ENCODE measurements at places on chromosomes 16 and 17.

DNA sequence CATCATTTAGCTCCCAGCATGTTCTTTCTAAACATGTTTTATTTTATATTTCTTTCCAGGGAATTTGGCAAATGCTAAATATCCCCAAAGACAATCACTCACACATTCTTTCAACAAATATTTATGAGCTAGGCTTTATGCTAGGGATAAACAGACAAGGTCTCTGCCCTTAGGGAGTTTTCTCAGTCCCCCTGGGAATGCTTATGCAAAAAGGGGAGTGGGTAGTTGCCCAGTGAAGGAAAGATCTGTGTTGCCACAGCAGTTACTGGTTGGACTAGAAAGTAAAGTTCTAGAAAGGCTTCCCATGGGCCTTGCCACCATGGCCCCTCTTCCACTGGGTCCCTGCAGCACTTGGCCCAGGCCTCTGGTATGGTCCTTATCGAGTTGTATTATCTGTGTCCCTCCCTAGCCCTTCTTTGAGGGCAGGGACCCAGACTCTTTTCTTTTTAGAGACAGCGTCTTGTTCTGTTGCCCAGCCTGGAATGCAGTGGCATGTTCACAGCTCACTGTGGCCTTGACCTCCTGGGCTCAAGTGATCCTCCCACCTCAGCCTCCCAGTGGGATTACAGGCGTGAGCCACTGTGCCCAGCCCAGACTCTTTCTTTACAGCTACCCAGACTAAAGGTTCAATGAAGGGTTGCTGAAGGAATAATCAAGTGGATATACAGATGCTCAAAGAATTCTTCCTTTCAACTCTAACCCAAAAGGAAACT, 78.0 kb downstream of the YPEL2 start:
- DNase-seq: no peak

DNA sequence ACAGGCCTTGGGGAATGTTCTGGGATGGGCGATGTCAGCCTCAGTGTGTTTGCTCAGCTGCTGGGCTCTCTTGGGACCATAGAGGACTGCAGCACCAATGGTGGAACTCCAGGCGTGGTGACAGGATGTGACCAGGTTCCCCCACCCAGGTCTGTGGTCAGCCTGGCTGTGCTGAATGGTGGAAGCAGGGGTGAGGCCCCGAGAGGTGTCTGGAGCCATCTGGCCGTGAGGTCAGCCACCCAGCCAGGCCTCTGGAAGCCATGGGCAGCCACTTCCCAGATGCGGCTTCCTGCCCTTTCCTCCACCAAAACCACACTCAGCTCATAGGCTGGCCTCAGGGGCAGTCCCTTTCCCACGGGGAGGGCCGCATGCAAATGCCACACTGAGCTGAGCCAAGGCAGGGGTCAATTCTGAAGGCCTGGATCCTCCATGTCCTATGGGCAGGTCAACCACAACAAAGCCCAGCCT, 7.8 kb upstream of the MAPK7 start:
- DNase-seq: no peak

GRCh38 chr16:49596648-49597291, 223.2 kb downstream of the C16orf78 start:
- no peak for DNase-seq

GRCh38 chr17:81923302-81924260, 4.0 kb downstream of the MAFG start:
- DNase-seq: no peak

DNA sequence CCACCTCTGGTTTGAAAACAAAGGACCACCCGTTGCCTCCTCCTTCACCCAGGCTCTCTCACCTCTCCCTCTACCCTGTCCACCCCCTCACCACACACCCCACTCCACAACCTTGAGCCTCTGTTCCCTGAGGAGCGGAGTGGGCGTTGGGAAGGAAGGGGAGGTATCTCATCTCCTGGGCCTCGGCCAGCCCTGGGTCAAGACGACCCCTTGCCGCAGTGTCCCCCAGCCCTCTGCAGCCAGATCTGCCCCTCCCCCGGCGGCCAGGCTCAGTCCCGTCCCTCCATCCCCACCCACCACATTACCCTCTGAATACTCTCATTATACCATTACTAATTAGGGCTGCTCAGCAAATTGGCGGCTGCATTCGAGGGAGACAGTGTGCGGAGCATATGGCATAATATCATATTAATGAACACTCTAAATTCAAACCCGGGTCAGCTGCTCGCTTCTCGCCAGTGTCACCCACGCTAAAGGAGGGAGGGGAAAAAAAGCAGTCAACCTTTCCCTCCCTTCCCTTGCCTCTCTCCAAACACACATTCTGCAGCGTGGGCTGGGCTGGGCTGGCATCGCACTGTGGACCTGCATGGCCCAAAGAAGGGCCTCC, 123.2 kb upstream of the LHX1 start:
- DNase-seq: no peak

- no peak for DNase-seq
These were observed 383 bp downstream of the ZNF598 start for GRCh38 chr16:2009164-2009711.

DNA sequence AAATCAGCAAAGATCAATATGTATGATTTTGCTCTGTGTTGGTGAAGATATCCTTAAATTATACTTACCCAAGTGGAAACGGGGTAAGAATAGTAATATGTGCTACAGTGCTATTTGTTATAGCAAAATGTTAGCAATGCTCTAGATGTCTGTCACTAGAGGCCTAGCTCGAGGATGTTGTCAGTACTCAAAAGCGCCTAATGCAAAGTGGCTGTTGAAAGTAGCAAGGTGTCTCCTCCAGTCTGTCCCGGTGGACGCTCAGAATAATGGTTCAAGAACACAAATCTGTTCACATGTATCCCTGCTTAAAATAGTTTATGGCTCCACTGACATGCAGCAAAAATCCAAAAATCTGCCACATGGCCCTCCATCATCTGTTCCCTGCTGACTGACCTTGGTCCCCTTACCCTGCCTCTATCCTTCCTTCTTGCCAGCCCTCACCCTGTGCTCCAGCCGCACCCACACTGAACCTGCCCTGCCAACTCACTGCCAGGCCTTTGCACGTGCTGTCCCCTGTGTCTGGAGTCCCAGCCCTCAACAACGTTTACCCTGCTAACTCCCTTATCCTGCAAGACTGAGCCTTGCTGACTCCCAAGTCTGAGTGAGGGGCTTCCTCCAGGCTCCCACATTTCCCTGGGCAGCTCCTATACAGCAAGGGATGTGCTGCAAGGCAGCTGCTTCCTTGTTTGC, 9.6 kb upstream of the RNF112 start:
- DNase-seq: no peak

GRCh38 chr17:47685556-47686275, 8.2 kb upstream of the TBKBP1 start:
- no peak for DNase-seq

DNA sequence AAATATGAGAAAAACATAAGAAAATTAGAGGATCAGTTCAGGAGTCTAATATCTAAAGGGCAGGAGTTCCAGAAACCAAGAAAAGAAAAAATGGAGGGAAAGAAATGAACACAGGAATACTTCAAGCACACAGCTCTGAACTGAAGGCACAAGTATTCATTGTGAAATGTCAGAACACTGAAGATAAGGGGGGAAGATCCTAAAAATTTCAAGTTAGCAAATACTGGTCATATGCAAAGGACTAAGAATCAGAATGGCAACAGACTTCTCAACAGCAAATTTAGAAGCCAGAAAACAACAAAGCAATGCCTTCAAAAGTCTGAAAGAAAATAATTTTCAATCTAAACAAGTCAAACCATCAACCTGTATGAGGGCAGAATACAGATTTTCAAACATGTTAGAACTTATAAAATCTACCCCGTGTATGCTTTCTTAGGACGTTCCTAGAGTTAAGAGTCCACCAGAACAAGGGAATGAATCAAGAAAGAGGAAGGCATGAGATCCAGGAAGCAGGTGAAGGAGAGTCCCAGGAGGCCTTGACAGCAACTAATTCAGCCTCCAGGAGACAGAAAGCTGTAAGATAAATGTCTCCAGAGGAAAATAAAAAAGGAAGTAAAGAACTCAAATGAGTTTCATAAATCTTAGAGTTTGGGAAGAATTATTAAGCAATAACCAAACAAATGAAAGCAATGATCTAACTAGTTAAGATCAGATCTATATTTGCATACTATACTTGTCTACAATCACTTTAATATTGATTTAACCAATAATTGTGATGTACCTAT, 2.8 kb downstream of the BRD7 start:
- DNase-seq: no peak

DNA sequence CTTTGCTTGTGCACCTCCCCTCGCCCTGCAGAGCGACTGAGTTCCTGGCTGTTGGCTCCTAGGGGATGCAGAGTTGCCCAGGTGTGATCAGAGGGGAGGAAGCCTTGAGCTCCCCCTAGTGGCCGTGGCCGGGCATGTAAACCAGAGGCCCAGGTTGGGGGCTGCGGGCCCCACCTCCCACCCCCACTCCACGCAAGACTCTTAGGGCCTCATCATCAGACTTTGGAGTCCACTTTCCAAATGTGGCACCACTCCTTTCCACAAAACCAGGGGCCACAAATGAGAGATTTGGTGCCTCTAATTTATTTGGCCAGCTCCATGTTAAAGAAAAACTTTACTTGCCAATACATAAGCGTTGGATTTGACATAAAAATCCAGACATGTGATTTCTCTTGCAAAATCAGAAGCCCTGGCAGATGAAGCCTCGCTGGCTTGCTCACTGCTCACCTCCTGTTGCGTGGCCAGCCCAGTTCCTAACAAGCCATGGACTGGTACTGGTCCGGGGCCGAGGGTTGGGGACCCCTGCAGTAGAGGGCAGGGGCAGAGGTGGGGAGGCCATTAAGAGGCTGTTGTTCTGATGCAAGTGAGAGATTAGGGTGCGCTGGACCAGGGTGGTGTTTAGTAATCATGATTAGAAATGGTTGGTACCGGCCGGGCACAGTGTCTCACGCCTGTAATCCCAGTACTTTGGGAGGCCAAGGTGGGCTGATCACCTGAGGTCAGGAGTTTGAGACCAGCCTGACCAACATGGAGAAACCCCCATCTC, 28.7 kb upstream of the GAS7 start:
- DNase-seq: peak; percentile 17

DNA sequence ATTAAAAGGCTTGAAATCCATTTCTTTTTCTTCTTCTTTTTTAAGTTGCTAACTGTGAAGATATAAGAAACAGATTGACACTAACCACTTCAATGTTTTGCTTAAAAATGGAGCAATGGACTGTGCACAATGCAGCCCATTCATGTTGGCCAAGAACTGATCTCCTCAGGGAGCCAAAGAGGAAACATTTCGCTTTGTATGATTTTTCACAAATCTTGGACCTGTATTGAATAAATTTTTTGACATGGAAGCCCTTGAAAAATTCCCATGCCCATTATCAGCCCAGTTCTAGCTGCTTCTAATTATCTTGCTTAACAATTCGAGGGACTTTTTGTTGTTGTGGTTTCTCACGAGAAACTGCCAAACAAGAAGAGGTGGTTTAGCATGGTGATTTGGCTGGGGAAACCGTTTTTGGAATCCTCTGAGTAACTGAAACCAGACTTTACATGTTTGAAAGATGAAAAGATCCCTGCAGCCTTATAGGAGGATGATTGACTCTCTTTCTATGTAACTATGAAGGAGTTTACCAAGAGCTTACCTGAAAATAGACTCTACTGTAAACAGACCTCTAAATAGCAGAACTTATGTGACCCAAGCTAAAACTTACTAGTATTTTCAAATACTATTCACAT, 1389.4 kb upstream of the GOT2 start:
- no peak for DNase-seq

GRCh38 chr17:29840884-29841283, 89.1 kb downstream of the SSH2 start:
- DNase-seq: no peak

GRCh38 chr17:45834471-45835396, 9.9 kb upstream of the SPPL2C start:
- no peak for DNase-seq

- no peak for DNase-seq
These were observed 397 bp downstream of the NCOR1 start for GRCh38 chr17:16215002-16215272.

- DNase-seq: no peak
These were observed 20.4 kb downstream of the CA4 start for GRCh38 chr17:60169921-60170817.

GRCh38 chr16:1438229-1439057, 5.9 kb downstream of the CCDC154 start:
- no peak for DNase-seq

GRCh38 chr17:19019041-19019941, 14.7 kb upstream of the FAM83G start:
- no peak for DNase-seq

DNA sequence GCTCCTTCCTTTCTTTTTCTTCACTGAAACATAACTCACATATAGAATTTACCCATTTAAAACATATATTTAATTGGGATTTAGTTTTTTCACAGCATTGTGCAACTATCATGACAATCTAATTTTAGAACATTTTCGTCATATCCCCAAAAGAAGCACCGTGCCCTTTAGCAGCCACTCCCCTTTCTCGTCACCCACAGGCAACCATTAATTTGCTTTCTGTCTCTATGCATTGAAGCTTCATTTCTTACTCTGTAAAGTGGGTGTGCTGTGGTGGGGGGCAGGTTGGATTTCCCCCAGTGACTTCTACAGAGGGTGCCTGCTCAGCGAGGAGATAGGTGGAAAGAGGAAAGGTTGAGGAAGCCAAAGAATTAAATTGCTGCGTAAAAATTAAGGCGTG, 35.8 kb downstream of the MRC2 start:
- no peak for DNase-seq

DNA sequence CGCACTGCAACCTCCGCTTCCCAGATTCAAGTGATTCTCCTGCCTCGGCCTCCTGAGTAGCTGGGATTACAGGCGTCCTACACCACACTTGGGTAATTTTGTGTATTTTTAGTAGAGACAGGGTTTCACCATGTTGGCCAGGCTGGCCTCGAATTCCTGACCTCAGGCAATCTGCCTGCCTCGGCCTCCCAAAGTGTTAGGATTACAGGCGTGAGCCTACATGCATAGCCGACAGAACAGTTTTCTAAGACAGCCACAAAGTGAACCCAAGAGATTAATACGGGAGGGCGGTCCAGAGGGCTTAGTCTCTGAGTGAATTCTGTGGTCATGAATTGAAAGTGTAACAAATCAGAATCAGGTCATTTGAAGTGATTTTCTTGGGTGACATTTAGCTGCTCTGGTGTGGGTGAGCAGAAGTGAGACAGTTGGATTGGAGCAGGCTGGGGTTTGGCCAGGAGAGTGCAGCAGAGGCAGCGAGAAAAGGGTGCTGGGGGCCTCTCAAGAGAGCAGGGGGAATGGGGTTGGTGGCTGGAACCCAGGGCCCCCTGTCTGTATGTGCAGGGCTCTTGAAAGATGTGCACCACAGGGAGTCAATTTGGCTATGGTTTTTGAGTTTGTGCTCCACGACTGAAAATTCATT, 231.4 kb upstream of the WSCD1 start:
- no peak for DNase-seq

GRCh38 chr17:65638221-65638975, 77.0 kb upstream of the AXIN2 start:
- DNase-seq: no peak

- no peak for DNase-seq
These were observed 28.1 kb downstream of the SERPINF1 start for GRCh38 chr17:1789936-1790335.

- peak; percentile 78 for DNase-seq
These were observed 15.0 kb upstream of the RHOT1 start for GRCh38 chr17:32127158-32127897.

All from stimulated activated CD8-positive, alpha-beta memory T cell treated with anti-CD3 and anti-CD28 coated beads, Interleukin-7, amount 100 ng/mL, for 4 hours (primary cell).